ENCODE measurements at places on chromosomes 6 and 20.

DNA sequence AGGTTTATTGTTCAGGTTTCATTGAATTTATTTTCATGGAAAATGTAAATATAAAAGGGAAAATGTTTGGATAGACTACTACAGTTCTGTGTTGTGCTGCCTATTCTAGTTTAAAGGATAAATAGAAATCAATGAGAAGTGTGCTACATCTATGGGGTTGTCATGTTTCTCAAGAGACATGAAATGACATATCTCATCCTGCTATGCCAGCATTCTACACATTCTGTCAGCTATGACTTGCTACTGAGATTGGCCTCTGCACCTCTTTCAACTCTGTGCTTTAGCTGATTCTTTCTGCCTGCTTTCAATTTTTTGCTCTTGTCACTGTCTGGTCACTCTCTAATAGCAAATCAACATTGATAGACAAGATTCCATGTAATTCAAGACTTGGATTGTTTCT lies 33.8 kb upstream of the COL19A1 start:
- no peak for DNase-seq

- DNase-seq: peak; percentile 58
Observed at GRCh38 chr6:151391471-151392413, at the start of gene ZBTB2. TSS of gene ZBTB2 (minus strand) at chr6:151391559. CDS start at chr6:151373637, 17,922 bp downstream.

DNA sequence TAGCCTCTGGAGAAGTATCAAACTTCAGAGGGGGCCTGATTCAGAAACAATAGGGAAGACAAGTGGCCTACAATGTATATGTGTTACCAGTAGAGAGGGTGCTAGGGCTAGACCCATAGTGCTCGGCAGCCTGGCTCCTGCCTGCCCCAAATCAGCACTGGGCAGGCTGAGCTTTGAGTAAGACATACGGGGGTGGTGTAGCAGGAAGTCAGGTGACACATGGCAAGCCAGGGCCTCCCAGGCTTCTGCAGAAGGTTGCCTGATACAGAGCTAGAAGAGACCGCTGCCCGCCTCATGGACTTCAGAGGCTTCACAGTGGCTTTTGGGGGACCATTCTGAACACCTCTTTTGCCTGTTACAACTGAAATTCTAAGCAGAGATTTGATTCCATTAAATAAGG lies 43.4 kb downstream of the RALY start:
- peak; percentile 48 for DNase-seq

DNA sequence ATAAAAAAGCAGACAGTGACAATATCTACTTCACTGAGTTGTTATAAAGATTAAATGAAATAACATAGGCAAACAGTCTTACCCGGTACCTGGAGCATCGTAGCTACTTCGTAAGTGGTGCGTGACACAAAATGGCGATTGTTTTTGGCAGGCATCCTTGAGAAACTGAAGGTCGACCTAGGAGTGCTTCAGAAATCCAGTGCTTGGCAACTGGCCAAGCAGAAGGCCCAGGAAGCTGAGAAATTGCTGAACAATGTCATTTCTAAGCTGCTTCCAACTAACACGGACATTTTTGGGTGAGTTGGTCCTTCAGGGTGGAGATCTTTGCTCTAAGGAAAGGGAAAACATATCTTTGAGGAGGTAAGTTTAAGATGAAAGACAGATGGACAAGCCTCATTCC lies 4.8 kb downstream of the BPIFA2 start:
- no peak for DNase-seq

DNA sequence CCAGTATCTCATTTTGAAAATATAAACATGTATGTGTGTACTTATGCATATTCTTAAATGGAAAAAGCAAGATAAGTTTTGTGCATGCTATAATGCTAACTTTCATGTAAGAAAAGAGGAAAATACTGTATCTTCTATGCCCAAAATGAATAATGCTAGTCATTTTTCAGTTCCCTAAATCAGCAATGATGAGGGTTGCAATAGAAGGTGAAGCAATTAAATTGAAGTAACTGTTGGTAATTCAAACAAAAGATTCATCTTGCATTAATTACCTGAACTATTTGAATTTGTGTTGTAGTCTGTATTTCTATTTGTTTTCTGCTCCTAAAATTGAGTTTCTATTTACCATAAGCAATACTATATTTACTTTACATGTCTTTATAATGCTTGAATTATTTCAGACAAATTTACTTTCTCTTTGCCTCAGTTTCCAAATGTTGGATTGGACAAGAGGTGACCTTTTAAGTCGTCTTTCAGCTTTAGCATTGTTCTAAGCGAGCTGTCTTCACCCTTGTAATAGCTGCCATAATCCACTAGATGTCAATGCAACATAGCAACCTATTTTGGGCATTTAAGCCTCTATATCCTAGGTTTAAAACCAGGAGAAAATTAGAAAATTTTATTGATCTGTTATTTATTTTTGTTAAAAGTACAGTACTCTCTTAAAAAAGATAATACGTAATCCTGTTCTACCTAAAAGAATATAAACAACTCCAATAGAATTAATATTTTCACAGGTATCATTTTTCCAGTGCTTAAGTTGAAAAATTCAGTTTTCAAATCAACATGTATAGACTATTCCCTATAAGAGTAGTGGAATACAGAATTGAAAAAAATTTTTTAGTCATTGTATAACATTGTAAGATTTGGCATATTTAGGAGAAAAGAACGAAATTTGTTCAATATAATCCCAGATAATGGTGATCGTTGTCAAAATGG lies 52.3 kb upstream of the IFNGR1 start:
- DNase-seq: peak; percentile 39

- no peak for DNase-seq
Observed at GRCh38 chr6:55448451-55448850, 121.2 kb downstream of the GFRAL start.

DNA sequence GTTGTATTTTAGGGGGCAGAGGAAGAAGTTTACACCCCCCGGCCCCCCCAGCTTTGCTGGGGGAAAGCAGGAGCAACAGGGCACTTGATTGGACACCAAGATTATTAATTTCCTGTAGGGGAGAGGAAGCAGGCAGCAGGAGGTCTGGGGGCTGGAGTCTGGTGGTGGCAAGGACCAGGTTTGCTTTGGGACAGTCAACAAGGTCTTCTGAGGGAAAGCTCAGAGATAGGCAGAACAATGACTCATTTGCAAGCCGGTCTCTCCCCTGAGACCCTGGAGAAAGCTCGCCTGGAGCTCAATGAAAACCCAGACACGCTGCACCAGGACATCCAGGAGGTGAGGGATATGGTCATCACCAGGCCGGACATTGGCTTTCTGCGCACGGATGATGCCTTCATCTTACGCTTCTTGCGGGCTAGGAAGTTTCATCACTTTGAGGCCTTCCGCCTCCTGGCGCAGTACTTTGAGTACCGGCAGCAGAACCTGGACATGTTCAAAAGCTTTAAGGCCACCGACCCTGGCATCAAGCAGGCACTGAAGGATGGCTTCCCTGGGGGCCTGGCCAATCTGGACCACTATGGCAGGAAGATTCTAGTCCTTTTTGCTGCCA lies 1.6 kb downstream of the CLVS2 start:
- no peak for DNase-seq

DNA sequence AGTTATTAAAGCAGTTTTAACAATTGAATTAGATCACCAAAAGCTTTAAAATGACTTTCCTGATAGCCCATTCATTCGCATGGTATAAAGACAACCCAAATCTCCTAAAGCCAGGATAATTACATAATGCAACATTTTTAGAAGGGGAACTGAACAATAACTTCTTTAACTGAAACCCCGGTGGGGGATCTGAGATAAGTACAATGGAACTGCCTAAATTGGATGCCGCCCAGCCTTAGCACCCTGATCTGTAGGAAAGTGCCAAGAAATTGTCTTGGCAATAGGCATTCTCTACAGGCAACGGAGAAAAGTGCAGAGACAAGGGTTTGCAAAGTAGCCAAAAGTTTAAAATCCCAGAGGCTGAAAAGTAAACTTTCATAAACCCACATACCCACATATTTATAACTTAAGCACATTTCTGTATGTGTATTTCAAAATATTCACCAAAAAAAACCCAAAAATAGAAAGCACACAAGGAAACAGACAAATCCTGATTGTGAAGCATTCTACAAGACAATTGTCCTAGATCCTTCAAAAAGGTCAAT lies 98.8 kb upstream of the BEND6 start:
- DNase-seq: no peak

DNA sequence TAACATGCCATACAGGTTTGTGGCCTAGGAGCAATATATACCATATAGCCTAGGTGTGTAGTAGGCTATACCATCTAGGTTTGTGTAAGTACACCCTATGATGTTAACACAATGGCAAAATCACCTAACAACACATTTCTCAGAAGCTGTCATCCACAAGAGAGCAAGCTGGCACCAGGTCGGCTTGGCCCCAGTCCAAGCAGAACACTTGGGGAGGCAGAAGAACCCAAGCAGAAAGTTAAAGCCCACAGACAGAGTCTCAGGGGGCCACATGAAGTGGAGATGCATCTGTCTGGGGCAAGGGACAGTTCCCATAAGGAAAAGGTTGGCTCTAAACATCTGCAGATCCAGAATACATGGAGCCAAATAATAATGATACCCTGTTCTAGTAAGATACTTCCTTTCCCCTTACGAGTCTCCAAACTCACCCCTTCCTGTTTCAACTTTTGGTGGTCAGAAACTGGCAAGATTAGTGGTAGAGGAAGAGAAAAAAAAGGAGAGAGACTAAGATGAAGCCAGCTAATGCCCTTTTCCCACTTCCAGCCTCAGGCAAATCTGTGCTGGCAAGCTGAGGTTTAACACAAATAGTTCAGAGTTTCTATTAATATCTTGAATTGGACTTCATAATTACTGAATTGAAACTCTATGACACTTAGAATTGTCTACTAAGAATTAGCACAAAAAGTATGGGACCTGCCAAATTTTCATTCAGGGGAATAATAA lies 29.5 kb downstream of the TCF21 start:
- DNase-seq: no peak

- no peak for DNase-seq
Observed at GRCh38 chr20:57837208-57838035, 127.6 kb upstream of the PMEPA1 start.

DNA sequence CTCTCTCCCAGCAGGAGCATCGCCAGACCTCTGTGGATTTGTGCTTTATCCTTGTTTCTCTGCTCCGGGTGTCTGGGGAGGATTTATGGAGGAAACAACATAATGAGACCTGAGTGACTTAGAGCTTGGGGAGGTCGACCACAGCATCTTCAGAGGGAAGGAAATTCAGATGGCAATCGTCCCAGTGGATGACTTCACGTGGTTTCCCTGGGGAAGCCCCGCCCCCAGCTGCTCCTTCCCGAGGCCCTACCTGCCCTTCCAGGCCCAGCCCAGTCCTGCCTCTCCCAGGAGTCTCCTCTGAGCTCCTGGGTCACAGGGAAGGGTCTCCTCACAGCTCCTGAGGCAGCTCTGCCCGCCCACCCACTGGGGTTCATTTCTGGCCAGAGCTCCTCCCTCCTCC lies 430.3 kb upstream of the SULF2 start:
- no peak for DNase-seq

DNA sequence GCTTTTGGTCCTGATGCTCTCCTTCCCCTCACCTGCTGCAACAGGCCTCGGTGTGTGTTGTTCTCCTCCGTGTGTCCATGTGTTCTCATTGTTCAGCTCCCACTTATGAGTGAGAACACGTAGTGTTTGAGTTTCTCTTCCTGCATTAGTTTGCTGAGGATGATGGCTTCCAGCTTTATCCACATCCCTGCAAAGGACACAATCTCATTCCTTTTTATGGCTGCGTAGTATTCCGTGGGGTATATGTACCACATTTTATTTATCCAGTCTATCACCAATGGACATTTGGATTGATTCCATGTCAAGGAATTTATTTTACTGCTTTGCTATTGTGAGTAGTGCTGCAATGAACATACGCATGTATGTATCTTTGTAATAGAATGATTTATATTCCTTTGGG lies 116.9 kb upstream of the SIRPG start:
- DNase-seq: no peak

GRCh38 chr20:64081624-64081964 lies 1.7 kb downstream of the OPRL1 start:
- DNase-seq: no peak

DNA sequence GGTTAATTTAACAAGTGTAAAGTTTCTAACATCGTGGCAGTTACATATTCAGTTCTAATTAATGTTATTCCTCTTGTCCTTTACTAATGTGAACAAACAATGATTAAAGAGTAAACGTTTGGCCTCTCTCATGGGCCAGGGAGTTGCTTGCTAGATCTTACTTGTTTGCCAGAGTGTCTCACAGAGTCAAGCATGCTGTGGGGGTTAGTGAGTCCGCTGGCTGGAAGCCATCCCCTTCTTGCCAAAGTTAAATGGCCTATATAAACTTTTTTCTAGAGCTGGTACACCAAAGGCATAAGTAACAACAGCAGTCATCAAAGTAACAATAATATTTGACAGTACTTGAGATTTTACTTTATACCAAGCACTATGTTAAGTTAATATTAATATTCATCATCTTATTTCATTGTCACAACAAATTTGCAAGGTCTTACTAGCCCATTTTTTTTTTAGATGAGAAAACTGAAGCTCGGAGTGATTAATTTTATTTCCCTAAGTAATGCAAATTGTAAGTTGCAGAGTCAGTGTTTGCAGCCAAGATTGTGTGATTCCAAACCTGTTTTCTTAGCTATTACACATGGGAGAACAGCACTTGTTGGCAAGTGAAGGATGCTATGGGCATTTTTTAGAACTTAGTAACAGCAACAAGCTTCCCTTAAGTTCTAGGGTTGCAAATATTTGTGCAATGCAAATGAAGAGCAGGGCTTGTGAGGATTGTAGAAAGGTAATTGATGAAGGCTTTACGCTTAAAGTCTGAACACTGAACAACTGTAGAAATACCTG lies 224.5 kb downstream of the RFPL4B start:
- no peak for DNase-seq

GRCh38 chr6:33694977-33695376 lies 16.5 kb downstream of the UQCC2 start:
- DNase-seq: no peak

DNA sequence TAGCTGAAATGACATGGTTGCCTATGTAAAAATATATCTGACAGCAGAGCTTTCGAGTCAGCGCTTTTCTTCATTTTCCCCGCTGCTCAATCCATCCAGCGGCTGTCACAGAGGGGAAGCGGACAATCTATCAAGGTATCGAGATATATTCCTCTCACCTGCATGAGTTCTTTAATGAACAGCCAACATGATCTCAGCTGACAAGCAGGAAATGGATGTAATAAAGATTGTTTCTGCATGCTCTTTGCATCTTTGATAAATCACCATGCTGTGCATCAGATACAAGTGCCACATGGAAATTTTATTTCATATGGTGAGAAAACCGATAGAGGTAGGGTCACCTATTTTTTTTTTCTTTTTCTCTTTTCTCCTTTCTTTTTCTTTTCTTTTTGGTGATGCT lies 602.3 kb upstream of the MMS22L start:
- no peak for DNase-seq

- DNase-seq: no peak
Observed at GRCh38 chr6:135328136-135328535, 147.0 kb downstream of the MYB start.

- DNase-seq: no peak
Observed at GRCh38 chr20:62820208-62820961, 3.5 kb downstream of the COL9A3 start.

Measured in naive thymus-derived CD4-positive, alpha-beta T cell (primary cell).